Fibroblast of pulmonary artery (primary cell): ENCODE measurements at places on chromosomes 6 and 20.

DNA sequence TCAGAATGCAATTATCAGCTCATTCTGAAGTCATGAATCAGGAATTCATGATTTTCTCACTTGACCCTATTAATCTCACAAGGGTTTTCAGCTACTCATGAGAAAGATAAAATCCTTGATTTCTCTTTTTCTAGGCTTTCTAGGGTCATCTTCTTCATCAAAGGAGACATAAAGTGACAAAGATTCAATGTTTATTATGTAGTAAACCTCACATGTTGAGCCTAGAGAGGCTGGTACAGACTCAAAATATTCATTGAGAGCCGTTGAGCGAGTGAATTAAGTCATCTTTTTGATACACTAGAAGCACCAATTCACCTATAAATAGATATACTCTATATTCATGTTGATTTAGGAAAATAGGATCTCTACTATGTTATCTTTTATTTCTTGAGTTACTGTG, 104.8 kb upstream of the TRAF3IP2 start:
- no peak for DNase-seq

DNA sequence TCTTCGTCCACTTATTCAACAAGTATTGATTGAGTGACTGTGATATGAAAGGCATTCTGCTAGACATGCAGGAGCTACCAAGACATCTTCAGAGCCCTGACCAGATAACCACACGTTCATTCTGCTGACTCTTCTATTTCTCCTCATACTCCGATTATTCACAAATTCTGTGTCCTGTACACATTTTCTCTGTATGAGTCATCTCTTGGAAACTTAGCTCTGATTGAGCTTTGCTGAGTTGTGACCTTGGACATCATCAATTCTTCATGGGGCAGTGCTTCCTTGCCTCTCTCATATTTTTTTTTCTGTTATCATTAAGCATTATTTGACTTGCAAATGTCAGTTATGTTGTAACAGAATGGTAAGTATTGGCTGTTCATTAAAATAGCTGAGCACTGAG, 351.6 kb upstream of the CNR1 start:
- DNase-seq, result no peak

DNA sequence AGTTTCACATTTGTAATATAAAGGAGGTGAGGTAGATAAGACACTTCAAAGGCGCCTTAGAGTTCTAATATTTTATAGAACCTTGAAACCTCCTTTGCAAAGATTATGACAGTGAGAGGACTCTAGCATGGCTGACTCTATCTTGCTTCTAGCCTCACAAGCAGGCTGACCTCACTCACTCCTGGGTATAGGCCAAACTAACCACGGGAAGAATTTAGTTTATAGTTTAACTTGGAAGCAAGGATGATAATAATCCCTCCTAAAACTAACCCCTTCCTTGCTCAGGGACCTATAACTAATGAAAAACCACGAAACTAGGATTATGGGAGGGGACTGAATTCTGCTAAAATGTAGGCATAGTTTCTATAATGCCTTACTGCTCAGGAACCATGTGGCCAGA, 84.3 kb downstream of the FILIP1 start:
- DNase-seq, result no peak

DNA sequence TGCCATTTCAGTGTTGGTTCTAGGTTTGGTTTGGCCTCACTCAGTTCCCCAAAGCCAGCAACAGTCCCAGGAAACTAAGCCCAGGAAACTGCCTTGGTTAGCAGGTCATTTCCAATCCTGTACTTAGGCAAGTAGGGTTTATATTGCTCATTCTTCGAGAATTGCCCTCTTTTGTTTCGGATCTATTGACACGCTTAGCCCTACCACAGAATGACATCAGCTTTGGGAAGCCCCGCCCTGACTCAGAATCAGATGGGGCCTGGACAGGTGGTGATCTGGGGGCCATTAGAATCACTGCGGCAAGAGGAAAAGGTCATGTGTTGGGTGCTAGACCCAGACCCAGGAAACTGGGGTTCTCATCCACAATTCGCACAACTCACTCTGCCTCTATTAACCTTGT, 578.2 kb downstream of the QKI start:
- no peak for DNase-seq

- no peak for DNase-seq
Measured at GRCh38 chr6:18471232-18471964, 84.2 kb downstream of the RNF144B start.

DNA sequence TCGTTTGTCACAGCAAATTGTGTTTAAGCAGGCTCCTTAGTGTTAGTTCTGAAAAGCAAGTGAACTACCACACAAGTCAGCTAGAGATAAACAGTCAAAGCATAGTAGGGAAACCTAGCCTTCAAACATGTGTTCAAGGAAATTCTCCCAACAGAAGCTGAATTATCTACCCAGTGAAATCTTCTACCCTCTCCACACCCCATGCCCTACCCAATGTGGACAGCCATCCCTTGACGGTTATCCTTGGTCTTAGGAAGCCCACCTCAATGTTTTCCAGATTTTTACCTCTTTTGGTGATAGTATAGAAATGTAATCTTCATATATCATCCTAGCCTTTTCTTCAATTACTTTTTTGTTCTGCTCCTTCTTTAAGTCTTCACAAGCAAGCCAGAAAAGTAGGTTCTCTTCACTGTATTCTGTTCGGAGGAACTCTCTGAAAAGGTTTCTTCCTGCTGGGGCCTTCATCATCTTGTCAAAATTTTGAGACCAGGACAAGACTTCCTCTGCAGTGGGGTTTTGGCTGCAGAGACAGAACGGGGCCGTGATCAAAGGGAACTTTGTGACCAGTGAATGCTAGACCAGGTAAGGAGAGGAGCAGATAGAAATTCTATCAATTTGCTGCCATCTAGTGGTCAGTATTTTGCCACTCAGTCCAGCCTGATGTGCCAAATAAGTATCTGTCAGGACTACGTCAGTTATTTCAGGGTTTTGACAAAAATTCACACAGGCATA, 21.6 kb upstream of the MTRF1L start:
- DNase-seq, result peak; percentile 73

- DNase-seq, result no peak
Measured at GRCh38 chr6:151682251-151682650, 125.2 kb upstream of the ESR1 start.

- no peak for DNase-seq
Measured at GRCh38 chr20:58553166-58553696, 38.0 kb upstream of the APCDD1L start.

- no peak for DNase-seq
Measured at GRCh38 chr6:81786150-81786549, 33.7 kb upstream of the TENT5A start.

- no peak for DNase-seq
Measured at GRCh38 chr20:58875541-58876134, 23.1 kb downstream of the GNAS start.

DNA sequence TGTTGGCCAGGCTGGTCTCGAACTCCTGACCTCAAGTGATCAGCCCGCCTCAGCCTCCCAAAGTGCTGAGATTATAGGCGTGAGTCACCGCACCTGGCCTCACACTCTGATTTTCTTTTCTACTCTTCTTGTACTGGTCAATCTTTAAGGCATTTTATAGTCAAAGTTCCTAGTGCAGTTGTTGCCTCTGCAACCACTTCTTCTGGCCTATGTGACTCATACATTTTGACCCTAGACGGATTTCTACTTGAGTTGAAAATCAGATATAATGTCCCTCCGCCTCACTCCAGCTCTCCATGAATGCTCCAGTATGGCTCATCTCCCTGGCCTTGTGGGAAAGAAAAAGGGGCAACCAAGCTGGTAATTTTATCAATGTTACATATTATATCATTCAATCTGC, 42.4 kb downstream of the TNFRSF21 start:
- no peak for DNase-seq

DNA sequence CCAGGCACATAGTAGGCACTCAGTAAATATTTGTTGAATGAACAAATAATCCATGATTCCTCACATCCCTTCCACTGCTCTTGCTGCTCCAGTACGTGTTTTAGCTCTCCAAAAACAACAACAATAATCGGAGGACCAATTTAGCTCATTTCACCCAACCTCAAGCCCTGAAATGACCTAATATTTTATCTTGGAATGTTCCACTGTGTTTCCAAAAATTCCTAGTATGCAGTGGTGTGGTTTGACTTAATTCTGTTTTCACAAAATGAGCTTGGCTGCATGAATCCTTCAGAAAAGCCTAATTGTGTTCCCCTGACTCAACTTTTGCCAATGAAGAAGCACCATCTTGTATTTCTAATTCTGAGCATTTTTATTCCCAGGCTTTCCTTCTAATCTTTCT, 168.0 kb upstream of the PHACTR1 start:
- peak; percentile 90 for DNase-seq

DNA sequence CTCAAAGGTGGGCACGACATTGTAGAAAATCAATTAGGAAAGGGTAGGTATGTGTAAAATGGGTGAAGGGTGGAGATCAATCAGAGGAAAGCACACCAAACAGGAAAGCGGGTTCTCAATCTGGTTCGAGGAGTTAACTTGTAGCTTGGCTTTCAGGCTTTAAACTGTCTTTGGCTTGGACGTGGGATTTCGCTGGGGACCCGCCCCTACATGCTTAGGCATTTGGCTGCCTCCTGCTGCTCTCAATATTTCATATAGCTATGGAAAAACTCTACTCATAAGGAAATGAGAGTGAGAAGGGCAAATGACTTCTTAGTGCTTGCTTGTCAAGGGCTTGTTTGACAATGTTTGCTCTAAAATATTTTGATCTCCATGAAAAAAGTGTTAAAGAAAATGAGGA, 38.1 kb upstream of the PDE7B start:
- no peak for DNase-seq

DNA sequence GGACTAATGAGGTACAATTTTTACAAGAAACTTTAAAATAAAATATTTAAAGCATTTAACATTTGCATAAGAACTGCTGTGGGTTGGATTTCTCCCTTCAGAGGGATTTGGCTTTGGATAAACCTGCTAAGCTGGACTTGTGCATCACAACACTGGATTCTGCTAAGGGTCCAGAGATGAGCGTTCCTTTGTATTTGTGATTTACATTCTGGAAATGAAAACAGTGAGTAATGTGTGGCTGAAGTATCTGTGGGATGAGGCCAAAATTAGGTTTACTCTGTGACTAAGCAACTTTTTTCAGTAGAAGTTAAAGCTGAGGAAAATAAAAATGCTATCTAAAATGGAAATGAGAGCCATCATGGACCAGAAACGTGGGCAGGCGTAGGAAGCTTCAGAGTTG, 494.3 kb downstream of the EPM2A start:
- DNase-seq, result peak; percentile 61

- DNase-seq, result no peak
Measured at GRCh38 chr6:161449521-161449920, 175.7 kb upstream of the AGPAT4 start.

DNA sequence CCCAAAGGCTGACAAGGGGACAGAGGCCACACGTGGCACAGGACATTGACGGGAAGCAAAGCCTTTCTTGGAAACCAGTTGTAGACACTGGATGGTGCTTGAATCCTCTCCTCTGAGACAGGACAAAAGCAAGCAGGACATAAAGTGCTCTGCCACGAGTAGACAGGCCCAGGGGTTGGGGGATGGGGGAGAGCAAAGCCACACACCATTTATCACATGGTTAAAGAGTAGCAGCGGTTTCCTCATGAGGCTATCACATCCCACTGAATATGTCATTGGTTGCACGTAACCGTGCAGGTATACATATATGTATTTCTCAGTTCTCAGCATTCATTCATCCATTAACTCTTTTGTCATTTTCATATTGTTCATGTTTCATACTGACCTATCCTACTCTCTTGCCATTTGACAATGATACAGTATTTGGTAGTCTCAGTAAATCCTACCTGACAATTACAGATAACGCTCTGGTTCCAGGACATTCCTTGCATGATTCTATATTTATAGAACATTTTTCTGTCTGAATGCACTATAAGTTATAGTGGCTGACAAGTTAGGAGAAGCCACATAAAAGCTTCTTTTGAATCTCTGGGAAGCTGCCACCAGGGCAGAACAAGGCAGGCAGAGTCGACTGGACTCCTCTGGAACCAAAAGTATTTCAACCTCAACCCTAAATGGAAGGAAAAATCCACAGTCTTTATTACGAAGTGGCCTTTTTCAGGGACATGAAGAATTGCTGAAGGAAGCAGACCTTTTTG, 23.5 kb downstream of the METTL24 start:
- no peak for DNase-seq

DNA sequence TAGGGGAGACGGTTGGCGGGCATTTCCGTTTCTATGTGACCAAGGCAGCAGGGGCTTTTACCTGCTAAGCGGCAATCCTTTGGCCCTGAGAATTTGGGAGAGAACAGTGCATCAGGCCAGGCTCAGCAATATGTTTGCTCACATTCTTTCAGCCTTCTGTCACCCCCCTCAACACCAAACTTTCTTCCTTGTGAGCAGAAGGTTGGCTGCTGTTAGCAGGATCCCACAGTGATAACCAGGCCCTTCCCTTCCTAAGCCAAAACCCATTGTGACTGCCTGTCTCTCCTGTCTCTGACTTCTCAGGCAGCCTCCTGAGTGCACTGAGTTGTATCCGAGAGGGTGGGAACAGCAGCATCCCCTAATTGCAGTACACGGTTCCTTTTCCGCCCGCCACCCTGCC, 43.7 kb downstream of the STK35 start:
- no peak for DNase-seq

DNA sequence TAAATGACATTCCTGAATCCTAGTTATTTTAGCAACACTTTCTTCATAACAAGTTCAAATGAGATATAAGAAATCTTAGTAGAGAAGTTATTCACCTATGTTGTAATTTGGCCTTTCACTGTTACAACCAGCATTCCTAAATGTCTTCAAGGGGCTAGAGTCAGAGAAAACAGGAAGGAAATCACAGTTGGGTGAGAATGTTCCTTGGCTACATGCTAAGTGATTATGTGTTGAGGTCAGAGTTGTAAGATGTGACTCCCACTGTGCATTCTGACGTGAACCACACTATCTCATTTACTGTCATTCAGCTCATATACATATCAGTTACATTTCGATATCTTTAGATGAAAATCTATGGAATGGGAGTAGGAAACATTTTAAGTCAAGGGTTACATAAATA, 51.0 kb upstream of the MLIP start:
- DNase-seq, result peak; percentile 92

- DNase-seq, result no peak
Measured at GRCh38 chr20:32485770-32486478, 99.2 kb downstream of the NOL4L start.

DNA sequence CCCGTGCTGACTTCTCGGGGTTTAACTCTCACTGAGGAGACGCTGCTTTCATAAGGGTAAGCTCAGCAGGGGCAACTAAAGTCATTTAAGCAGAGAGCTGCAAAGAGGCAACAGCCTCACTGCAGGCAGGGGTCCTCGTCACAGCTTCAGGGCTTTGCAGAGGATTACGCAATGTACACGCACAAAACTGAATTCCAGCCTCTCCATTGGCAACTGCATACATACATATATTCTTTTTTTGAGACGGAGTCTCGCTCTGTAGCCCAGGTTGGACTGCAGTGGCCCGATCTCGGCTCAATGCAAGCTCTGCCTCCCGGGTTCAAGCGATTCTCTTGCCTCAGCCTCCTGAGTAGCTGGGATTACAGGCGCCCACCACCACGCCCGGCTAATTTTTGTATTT, 2.4 kb downstream of the GMEB2 start:
- DNase-seq, result peak; percentile 63

DNA sequence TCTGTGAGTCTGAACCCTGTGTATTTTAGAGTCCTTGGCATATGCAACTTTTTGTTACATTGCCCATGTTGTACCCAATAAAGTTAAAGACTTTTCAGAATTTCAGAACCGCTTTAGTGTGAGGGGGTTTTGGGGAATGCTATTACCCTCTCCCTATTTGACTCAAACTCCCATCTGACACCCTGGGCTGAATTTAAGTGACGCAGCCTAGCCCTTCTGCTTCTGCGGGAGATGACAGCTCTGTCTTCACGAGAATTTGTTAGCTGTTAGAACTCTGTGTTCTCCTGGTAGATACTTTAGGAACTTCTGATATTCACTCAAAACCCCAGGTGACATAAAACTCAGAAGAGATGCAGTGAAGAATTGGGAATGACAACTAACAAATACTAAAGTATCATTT, 500.6 kb upstream of the ID4 start:
- no peak for DNase-seq
